ENCODE measurements at places on chromosomes 5 and 9. TPM values are rescaled to one million over a fixed set of nuclear protein-coding genes. Genes with fewer than 3 reads are reported as not detected.

GRCh38 chr5:176776141-176776865, 34.1 kb upstream of the UNC5A start:
- no peak for DNase-seq
- no peak overlapping the region for H3K27ac ChIP-seq

DNA sequence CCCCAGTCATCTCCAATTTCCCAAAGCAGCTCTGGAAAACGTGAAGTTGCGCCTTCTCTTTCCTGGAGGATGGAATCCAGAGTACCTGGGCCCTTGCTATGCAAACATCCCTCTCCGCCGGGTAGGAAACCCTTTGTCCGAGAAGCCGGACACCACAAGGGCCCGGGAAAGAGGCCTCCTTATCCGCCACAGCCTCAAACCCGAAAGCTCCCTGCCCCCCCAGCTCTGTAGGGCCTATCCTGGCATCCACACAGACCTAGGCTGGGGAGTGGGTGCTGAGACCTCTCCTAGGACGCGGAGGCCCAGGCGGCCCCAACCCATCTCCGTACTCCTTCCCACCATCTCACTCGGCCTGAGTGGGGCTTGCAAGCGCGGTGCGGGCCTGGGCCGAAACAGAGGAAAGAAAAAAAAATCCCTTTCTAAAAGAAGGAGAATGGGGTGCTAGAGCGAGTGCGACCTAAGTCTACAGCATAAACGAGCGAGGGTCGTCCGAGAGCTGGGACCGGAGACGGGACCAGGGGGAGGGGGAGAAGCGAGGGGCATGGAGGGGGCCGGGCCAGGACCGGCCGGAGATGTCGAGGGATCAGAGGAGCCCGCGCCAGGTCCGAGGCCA, 624 bp downstream of the FBXW11 start:
- H3K4me1 ChIP-seq, result peaks cover 61% of the 10 kb centered on the region
- no peaks in the 10 kb centered on the region for H3K27me3 ChIP-seq
- H3K36me3 ChIP-seq, result peaks cover 29% of the 10 kb centered on the region
- peak overlapping the region; percentile 98 for H3K4me3 ChIP-seq
- DNase-seq, result peak; percentile 46

DNA sequence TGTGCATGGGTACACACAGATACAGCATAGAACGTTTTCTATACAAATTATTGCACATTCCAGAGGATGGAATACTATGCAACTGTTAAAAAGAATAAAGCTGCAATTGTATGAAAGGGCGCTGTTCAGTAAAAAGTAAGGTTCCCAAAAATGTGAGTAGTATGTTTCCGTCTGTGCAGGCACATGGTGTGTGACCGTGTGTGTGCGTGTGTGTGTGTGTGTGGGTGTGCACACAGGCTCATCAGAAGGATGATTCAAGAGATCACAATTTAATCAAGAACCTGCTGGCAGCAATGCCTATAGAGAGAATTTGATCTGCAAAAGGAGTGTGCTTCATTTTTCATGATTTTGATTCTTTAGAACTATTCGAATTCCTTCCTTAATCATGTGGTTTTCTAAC, 76.3 kb downstream of the SEMA4D start:
- peaks cover 89% of the 10 kb centered on the region for H3K36me3 ChIP-seq
- peak overlapping the region; percentile 79 for H3K4me3 ChIP-seq
- H3K27ac ChIP-seq, result peak overlapping the region; percentile 98
- H3K4me1 ChIP-seq, result peaks cover 99% of the 10 kb centered on the region

DNA sequence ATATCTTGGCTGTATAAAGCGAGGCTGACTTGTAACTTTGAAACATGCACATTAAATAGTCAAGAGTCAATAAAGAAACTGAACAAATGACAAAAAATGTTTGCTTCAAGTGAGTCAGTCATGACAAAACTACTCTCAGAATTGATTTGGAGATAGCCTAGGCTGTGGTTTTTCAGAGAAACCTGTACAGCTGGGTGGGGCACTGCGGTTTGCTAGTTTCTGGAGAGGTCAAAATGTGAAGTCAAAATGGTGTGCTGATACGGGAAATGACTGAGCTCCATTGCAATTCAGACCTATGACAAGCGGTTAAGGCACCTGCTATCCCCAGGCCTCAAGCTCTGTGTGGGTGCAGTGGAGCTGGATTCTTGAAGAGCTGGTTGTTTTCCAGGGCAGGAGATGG, 10.3 kb upstream of the CD180 start:
- DNase-seq, result peak; percentile 96
- peak overlapping the region; percentile 89 for H3K27ac ChIP-seq
- peaks cover 4% of the 10 kb centered on the region for H3K36me3 ChIP-seq
- peaks cover 72% of the 10 kb centered on the region for H3K4me1 ChIP-seq

GRCh38 chr9:109498195-109499092, at the start of gene PTPN3:
Gene PTPN3 (minus strand): TSS chr9:109498307. CDS start chr9:109463434, 34,873 bp downstream.
- H3K36me3 ChIP-seq, result no peaks in the 10 kb centered on the region
- H3K4me1 ChIP-seq, result peaks cover 4% of the 10 kb centered on the region
- peaks cover 46% of the 10 kb centered on the region for H3K27me3 ChIP-seq

GRCh38 chr9:93595861-93596365, 19.5 kb downstream of the PHF2 start:
- H3K4me3 ChIP-seq, result no peak overlapping the region
- no peaks in the 10 kb centered on the region for H3K36me3 ChIP-seq
- no peak for DNase-seq

- no peaks in the 10 kb centered on the region for H3K27me3 ChIP-seq
- H3K4me1 ChIP-seq, result no peaks in the 10 kb centered on the region
- DNase-seq, result no peak
Observed at GRCh38 chr5:52255308-52255707, 532.4 kb upstream of the ITGA1 start.

- H3K27me3 ChIP-seq, result no peaks in the 10 kb centered on the region
- H3K4me3 ChIP-seq, result no peak overlapping the region
- peaks cover 42% of the 10 kb centered on the region for H3K4me1 ChIP-seq
- H3K36me3 ChIP-seq, result peaks cover 5% of the 10 kb centered on the region
Observed at GRCh38 chr9:15272377-15272928, 34.6 kb downstream of the TTC39B start.

The MAST4 gene
- 7.6 TPM for total RNA-seq

- no peak overlapping the region for H3K4me3 ChIP-seq
- no peaks in the 10 kb centered on the region for H3K36me3 ChIP-seq
- H3K27ac ChIP-seq, result no peak overlapping the region
- DNase-seq, result no peak
- no peaks in the 10 kb centered on the region for H3K27me3 ChIP-seq
Observed at GRCh38 chr5:99765011-99765410, 770.2 kb upstream of the FAM174A start.

- no peaks in the 10 kb centered on the region for H3K36me3 ChIP-seq
- H3K4me1 ChIP-seq, result peaks cover 17% of the 10 kb centered on the region
- no peak for DNase-seq
- H3K27me3 ChIP-seq, result no peaks in the 10 kb centered on the region
- peak overlapping the region; percentile 27 for H3K27ac ChIP-seq
Observed at GRCh38 chr5:80093796-80094195, 58.6 kb downstream of the THBS4 start.

- H3K4me1 ChIP-seq, result no peaks in the 10 kb centered on the region
- H3K36me3 ChIP-seq, result no peaks in the 10 kb centered on the region
- no peak for DNase-seq
- no peaks in the 10 kb centered on the region for H3K27me3 ChIP-seq
Observed at GRCh38 chr5:22372376-22372775, 480.8 kb downstream of the CDH12 start.

The GRM6 gene
- total RNA-seq, result not detected

The PCDHB9 gene
- total RNA-seq, result not detected

Data from activated CD8-positive, alpha-beta T cell treated with anti-CD3 and anti-CD28 coated beads for 36 hours (primary cell).